Brain microvascular endothelial cell (primary cell): ENCODE measurements at places on chromosomes 5 and 9.

DNA sequence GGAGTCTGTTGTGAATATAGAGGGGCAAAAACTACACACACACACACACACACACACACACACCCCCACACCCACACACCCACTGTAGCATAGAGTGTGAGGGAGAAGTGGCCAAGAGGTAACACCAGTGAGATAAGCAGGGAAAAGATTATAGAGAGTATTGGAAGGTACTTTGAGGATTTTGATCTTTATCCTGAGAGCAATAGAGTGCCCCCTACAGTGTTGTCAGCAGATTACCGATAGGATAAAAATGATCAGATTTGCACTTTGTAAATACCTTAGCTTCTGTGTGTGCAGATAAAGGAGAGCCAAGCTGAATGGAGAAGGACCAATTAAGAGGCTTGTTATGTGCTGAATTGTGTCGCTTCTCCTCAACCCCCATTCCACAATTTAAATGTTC is 32.3 kb downstream of the ERCC6L2 start:
- DNase-seq: no peak

GRCh38 chr9:121026260-121026691 is 23.8 kb downstream of the C5 start:
- DNase-seq: peak; percentile 14

- no peak for DNase-seq
Observed at GRCh38 chr5:147552897-147553296, 43.0 kb upstream of the DPYSL3 start.

GRCh38 chr5:171441246-171441791 is 21.9 kb downstream of the FGF18 start:
- no peak for DNase-seq

DNA sequence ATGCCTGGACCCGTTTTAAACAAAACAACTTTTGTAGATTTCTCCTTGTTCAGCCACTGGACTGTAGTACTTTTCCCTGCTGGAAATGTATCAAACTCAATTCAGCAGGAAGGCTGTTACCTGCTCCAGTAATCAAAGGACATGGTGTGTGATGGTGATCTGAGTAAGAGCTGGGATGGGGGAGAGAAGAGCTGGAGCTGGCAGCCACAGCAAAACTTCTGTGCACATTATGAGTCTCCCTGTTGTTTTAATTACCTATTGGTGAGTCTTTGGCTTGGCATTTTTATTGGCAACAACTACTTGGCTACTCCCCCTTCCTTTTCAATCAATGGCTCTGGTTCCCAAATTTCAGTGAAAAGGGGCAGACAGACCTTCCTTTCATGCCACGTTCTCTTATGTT is 9.7 kb downstream of the NREP start:
- no peak for DNase-seq

- DNase-seq: no peak
Observed at GRCh38 chr5:114727358-114727757, 365.5 kb downstream of the KCNN2 start.
